ENCODE measurements at places on chromosomes 1 and 21.

GRCh38 chr21:34695434-34695833 is 26.6 kb downstream of the CLIC6 start:
- no peak for DNase-seq

- no peak for DNase-seq
These were observed 94.5 kb upstream of the TSPAN2 start for GRCh38 chr1:115183721-115184259.

DNA sequence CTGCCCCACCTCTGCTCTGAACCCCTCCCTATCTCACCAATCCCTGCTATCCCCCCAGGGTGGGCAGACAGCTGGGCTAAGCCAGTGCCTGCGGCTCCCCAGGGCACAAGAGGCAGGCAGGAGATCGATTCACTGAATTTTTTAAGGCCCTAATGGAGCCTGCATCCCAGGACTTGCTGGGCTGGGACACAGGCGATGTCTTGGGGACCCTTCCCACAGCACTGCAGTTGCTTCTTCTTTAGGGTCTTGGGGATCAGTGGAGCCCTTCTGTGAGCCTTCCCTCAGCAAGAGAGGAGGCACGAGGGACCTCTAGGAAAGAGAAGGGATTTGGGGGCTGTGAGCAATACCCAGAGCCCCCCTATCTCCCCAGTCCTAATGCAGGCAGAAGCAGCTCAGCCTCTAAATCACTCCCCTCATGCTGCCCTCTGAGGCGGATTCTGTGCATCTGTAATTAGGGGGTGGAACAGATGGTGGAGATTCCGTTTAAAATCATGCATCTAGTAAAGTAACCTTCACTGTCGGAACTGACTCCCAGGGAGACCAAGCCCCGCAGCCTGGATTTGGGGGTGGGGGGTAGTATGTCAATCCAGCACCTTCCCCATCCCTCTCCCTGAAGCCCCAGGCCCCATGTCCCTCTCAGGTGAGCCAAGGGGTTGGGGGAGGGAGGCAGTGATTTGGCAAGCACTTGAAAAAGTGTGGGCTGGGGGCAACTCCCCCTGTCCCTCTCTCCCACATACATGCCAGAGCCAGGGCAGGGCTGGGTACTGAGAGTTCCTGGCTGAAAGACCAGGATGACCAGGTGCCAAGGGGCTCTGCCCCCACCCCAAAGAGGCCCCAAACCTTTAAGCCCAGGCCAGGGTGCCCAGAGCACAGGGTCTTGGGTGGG is 10.0 kb downstream of the AHDC1 start:
- no peak for DNase-seq

DNA sequence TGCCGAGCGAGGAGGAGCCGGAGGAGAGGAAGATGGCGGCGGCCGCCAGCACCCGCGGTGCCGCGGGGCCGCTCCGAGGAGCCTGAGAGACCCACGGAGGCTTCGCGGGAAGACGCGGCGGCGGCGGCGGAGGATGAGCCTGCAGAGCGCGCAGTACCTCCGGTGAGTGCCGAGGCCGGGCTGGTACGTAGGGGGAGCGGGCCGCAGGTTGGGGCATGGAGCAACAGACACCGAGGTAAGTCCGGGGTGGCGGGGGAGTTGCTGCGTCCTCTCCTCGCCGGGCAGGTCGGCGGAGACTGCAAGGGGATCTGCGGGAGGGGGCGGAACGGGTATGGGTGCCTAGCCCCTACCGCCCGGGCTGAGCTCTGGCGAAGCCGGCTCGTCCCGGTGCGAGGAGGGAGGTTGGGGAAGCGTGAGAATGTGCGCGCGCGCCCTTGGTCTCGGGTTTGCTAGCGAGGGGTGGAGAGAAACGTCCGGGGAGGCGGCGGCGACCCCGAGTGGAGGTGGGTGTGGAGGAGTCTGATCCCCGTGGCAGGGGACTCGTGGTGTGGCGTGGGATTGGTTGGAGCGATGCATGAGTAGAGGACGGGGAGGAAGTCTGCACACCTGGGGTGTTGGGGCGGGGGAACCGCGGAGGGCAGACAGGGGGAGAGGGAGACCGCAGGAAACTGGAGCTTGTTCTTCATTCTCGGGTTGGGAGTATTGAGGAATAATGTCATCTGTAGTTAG is at the start of gene SMG7:
Gene SMG7, plus strand, starts transcription at position 12 of the 729 bp plus-strand sequence. Its CDS starts 122 bp downstream, at position 134.
- DNase-seq: peak; percentile 43

GRCh38 chr1:40780678-40781607 is 2.6 kb upstream of the KCNQ4 start:
- no peak for DNase-seq

DNA sequence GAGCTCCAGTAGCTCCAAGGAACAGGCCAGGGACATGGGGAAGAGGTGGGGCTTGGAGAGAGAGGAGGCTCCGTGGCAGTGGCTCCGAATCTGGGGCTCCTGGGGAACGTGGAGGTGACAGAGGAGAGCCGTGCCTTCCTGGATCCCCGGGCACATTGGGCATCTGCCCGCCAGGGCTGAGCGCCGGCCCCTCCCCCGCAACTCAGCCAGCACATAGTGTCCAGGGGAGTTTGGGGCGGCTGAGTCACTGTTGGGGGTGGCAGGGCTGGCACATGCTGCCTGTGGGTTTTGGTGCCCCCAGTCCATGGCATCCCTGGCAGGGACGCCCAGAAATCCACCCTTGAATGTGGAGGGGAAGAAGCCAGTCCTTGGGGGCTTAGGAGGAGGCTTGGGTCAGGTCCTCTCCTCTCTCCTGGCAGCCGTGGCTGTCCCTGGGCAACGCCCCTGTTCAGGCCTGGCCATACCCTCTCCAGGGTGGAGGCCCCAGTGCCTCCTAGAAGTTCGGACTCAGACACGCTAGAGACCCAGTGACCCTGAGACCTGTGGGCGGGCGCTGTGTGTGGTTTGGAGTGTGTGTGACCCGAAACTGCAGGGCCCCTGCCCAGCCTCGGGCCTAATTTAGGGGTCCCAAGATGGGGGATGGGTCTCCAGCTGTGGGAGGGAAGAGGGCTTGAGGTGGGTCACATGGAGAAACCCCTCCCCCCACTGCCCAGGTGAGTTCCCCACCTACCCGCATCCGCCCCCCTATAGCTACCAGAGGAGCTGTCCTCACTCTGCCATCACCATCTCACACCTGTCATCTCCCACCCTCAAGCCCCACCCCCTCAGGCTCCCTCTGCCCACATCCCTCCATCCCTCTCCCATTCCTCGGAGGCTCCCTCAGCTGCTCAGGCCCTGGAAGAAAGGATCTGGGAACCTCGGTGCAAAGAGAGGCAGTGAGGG is 1.6 kb downstream of the HSPB7 start:
- no peak for DNase-seq

DNA sequence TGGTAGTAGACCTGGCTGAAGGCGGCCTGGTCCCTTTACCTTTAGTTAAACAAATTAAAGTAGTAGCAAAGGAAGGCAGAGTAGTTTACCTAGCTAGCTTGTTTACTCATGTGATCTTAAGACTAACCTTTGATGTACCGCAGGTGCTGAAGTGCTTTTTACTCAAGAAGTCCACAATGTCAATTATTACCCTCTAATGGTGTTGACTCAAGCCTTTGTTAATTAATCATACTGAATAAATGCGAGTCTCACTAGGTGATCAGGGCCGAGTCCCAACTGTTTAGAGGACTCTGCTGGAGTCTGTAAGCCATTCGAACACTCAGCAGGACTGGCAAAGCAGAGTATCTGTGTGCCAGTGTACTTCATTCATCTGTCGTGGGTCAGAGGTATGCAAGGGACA is 381.1 kb upstream of the NCAM2 start:
- DNase-seq: no peak

DNA sequence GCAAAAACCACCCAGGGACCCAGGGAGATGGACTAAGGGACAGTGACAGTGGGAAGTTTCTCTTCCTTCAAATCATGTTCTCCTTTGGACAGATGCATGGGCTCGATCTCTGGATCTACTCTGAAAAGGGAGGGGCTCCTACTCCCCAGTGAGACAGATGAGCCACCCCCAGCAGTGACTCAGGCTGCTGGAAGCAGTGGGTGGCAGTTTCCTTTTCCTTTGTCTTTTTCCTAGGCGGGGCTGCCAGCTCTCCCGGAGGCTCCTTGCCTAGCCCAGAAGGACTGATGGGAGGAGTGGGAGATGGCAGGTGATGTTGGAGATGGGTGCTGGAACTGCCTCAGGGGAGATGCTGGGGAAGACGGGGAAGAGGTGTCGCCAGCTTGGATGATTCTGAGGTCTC is 41.0 kb upstream of the IGSF21 start:
- DNase-seq: no peak

Measured in central memory CD4-positive, alpha-beta T cell (primary cell).